ENCODE measurements at places on chromosomes 5 and 9.
A peak's percentile ranks its signal among the peaks of the same experiment; 100 is the strongest.

- no peak for DNase-seq
Observed at GRCh38 chr5:125979636-125980035, 443.6 kb upstream of the GRAMD2B start.

GRCh38 chr5:54721951-54722654 lies 204.5 kb downstream of the SNX18 start:
- no peak for DNase-seq

GRCh38 chr5:150301170-150301505 lies 1.6 kb downstream of the ARSI start:
- no peak for DNase-seq

DNA sequence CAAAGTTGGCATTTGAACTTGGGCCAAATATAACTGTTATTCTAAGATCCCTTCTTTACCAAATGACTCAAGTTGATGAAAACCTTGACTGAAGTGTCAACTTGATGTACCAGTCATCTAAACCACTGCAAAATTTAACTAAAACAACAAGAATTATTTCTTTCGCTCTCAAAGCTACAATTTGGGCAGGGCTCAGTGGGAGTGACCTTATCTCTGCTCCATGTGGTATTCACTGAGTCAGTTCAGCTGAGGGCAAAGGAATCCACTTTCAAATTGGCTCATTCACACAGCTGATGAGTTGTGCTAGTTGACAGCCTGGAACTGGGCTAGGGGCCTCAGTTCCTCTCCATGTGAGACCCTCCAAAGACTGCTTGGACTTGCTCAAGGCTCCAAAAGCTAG lies 166.3 kb downstream of the RORB start:
- DNase-seq: no peak

- no peak for DNase-seq
Observed at GRCh38 chr5:38534156-38534453, 22.3 kb downstream of the LIFR start.

DNA sequence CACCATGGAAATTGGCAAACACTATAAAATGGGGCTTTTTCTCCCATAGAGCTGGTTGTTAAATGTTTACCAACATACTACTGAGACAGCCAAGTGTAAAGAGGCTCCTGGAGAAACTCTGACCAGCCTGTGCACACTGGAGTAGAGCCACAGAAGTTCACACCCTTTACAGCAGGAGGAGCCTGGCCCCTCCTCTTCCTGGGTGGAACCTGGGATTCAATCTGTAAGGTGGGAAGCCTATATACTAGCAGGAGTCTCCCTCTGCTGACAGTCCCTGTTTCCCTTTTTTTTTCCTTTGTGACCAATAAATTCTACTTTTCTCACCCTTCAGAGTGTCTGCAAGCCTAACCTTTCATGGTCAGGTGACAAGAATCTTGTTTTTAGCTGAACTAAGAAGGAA lies 10.4 kb upstream of the SLC30A5 start:
- no peak for DNase-seq

- DNase-seq: no peak
Observed at GRCh38 chr9:123614306-123615263, 258.6 kb downstream of the CRB2 start.

GRCh38 chr5:145446412-145446811 lies 388.7 kb downstream of the PRELID2 start:
- no peak for DNase-seq

GRCh38 chr5:177359860-177360259 lies 2.1 kb downstream of the RGS14 start:
- no peak for DNase-seq

DNA sequence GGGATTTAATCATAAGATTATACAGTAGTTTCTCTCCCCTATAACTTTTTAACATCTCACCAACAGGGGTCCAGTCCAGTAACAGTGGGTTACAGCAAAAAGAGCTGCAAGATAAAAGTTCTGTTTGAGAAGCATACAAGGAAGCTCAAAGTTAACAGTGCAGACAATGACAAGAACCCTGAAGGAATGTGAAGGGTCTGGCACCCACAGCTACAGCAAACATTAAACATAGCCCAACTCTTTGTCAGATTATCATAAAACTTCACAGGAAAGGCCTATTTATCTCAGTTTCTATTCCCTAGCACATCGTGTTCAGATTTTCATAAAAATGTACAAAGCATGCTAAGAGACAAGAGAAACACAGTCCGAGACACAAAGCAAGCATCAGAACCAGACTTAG lies 309.4 kb downstream of the DIRAS2 start:
- no peak for DNase-seq

DNA sequence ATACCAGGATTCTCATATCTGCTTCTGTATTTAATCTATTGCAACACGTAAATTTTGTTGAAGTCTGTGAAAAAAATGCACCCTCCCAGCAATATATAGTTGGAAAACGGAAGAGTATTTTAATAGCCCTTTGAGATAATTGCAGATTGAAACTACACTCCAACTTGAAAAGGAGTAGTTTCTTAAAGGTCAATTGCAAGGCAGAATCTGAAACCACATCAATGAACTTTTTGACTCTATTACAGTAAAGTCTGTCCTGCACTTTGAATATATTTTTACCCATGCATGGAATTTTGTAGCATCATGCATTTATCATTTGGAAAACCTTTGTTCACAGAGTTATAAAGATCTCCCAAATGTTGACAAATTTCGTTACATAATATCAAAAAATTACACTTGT lies 311.6 kb upstream of the NREP start:
- no peak for DNase-seq

GRCh38 chr9:114761523-114761922 lies 44.3 kb downstream of the TNFSF15 start:
- no peak for DNase-seq

GRCh38 chr5:5288201-5288600 lies 134.3 kb upstream of the ICE1 start:
- DNase-seq: no peak

DNA sequence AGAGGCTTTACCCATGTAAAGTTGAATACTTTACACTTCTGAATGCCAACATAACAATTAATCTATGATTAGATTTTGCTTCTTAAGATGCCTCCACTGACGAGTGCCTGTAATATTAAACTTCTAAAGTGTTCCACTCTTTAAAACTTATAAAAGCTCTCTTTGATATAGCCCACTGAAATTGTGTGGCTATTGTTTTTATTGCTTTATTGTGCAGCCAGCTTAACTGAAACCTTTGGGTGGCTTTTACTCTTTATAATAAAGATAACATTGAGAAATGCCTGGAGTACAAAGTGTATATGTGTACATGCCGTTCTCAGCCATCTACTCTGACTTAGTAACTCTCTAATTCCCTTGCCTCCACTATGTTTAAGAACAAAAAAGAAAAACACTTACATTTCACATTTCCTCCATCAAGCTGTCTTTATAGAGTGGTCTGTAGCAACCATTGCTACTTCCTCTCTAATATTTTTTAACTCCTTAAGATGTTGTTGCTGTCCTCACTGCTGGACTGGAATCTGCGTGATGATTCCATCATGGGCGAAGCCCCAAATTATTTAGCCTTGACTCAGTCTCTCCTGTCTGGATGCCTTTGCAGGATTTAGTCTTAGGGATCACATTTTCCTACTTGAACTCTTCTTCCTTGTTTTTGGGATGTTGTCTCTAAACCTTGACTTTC lies 9.1 kb downstream of the PIK3R1 start:
- no peak for DNase-seq

GRCh38 chr5:150203832-150204589 lies 14.1 kb downstream of the SLC6A7 start:
- no peak for DNase-seq

GRCh38 chr9:89983411-89983810 lies 378.6 kb downstream of the GADD45G start:
- DNase-seq: no peak

DNA sequence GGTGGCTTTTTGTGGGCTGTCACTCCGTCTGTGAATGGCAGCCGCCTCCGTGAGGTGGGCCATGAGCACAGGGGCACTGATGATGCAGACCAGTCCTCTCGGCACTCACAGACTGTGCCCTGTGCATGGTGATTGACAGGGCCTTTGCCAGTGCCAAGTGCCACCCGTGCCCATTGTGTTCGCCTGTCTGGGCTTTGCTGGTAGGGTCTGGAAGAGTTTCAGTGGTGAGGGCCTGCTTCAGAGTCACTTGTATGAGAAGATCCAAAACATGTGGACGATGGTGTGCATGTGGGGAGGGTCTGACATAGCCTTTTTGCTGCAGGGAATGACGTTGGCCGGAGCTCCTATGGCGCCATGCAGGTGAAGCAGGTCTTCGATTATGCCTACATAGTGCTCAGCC lies 34.9 kb downstream of the TENT4A start:
- no peak for DNase-seq

GRCh38 chr9:5846096-5846495 lies 13.2 kb upstream of the ERMP1 start:
- no peak for DNase-seq

GRCh38 chr9:84499969-84500582 lies 159.5 kb upstream of the SLC28A3 start:
- no peak for DNase-seq

DNA sequence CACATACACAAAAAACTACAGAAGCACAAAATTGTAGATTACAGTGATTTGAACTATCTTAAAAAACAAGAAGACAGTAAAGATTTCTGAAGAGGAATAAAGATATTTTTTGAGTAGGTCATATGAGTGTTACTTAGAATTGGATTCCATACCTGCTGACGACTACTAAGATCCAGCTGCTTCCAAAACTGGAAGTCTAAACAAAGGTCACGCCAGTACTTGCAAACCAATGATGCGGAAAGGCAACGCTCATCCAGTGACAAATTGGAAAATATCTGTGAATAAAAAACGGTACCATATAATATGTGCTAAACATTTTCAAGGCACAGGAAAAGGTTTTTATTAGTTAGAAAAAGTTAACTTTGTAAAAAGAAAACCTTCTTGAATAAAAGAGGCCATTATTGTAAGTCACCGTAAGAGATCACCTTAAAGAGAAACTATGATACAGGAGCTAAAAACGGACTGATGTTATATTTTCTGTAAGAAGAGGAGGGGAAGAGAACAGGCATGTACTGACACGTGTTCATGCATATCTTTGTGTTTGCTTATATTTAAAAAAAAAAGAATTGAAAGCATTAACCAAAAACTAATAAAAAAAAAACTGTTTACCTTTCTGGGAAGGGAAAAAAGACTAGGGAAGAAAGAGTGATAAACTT lies 14.1 kb downstream of the FBXL17 start:
- DNase-seq: no peak

DNA sequence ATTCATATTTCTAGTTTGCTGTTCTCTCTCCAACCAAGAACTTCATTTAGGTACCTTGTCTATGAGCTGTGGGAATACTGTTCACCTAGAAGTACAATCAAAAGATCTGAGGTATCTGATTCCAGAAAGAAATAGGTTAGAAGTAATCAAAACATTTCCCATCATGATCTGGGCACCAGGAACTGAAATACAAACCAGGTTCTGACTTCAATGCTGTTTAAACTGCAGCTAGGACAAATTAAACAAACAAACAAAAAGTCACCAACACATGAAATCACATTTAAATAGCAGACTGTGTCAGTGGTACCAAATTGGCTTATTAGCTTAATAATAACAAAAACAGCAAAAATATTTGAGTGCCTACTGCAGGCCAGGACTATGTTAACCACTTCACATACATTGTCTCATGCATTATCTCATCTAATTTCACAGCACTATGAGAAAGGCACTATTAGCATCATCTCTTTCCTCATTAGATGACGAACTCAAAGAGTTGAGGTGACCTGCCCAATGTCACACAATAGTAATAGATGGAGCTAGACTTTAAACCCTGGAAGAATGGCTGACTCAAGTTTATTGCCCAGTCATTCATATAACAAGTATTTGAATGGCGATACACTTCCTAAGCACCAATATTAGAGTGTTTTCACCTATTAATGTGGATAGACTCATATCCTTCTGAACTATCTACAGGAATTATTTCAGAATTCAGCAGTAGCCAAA lies 14.5 kb downstream of the PLPP1 start:
- DNase-seq: no peak

- DNase-seq: peak; percentile 89
Observed at GRCh38 chr5:26622947-26623346, 415.4 kb downstream of the CDH9 start.

- DNase-seq: no peak
Observed at GRCh38 chr9:129145316-129145715, 32.7 kb downstream of the IER5L start.

GRCh38 chr9:129126749-129127618 lies 15.8 kb downstream of the PTPA start:
- no peak for DNase-seq

GRCh38 chr5:10735569-10736276 lies 25.3 kb downstream of the DAP start:
- DNase-seq: no peak

GRCh38 chr5:75862872-75863271 lies 145.6 kb upstream of the POC5 start:
- no peak for DNase-seq

DNA sequence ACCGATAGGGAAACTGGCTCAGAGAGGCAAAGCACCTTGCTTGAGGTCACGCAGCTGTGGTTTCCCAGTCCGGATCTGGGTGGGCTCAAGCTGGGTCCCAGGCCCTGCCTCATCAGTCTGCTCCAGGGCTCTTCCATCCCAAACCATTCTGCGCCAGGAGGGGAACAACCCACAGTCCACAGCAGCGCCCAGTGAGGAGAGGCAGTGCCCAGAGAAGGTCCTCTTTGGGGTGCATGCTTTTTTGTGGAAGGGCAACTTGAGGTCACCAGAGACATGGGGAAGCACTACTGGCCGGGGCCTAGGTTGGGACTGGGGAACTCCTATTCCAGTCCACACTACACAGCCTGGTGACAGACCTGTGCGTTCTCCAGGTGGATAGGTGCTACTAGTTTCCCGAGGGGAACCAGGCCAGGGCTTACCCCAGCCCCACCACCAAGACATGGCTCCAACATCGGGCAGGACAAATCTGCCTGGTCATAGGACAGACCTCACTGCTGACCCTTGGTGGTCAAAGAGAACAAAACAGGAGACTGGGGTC lies 62.5 kb upstream of the RNF130 start:
- DNase-seq: no peak

DNA sequence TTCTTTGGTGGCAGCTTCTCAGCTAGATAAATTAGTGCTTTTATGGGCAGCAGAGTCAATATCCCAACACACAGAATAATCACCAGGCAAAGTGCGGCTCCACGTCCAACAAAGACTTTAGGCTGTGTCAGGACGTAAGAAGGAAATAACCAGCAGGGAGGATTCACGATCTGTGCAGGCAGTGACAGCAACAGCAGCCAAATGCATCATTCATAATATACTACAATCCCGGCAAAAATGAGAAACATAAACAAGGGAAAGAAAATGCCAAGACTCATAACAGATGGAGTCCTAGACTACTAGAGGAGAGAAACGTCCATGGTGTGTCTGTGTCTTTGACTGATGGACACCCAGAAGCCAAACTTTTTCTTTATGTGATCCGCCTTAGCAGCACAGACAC lies 100.7 kb downstream of the LMNB1 start:
- no peak for DNase-seq

GRCh38 chr5:142737179-142737578 lies 33.0 kb upstream of the ARHGAP26 start:
- DNase-seq: no peak

DNA sequence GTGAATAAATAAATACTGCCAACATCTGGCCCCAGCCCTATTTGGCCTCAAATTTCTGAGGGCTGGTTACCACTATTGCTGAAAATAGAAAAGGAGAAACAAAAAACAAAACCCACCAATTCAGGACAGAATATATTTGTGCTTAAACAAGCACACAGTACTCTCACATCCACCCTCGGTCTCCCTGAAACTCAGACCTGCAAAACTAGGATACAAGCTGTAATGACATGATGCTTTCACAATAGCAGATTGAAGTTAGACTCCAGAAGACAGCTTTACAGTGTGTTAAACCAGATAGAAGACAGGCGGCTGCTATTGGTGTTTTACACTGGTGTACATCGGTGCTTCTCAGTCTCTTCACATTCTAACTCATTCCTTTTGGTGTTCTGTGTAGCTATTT lies 214.9 kb upstream of the DMRT1 start:
- no peak for DNase-seq
